ENCODE measurements at places on chromosomes 3 and 15.

GRCh38 chr3:145282505-145282904 is 878.5 kb downstream of the PLOD2 start:
- no peak for DNase-seq

- DNase-seq: no peak
Observed at GRCh38 chr3:77648664-77649063, 608.8 kb downstream of the ROBO2 start.

DNA sequence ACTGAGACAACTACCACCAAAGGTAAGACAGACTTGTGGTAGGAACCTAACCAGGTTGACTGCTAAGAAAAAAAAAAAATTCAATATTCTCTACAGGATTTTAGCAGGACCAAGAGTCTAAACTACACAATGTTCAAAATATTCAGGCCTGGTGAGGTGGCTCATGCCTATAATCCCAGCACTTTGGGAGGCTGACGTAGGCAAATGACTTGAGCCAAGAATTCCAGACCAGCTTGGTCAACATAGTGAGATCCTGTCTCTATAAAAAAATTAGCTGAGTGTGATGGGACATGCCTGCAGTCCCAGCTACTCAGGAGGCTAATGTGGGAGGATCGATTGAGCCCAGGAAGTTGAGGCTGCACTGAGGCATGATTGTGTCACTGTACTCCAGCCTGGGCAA is 341.6 kb upstream of the WNT5A start:
- DNase-seq: no peak

DNA sequence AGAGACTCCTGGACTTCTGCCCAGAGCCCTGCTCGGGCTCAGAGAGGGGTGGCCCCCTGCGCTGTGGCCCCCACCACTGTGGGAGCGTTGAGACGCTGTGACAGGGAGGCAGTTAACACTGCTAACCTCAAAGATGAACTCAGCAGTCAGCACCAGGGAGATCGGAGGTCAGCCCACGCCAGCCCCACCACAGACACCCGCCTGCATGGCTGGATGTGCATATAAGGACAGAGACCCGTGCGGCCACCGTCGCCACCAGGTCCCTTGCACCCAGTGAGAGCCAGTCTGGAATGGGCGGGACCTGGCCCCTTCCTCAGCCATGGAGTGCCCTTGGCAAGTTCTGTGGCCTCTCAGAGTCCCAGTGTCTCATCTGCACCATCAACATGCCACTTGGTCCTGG is 48.5 kb upstream of the FURIN start:
- no peak for DNase-seq

GRCh38 chr3:15647611-15648167 is 46.1 kb downstream of the BTD start:
- no peak for DNase-seq

DNA sequence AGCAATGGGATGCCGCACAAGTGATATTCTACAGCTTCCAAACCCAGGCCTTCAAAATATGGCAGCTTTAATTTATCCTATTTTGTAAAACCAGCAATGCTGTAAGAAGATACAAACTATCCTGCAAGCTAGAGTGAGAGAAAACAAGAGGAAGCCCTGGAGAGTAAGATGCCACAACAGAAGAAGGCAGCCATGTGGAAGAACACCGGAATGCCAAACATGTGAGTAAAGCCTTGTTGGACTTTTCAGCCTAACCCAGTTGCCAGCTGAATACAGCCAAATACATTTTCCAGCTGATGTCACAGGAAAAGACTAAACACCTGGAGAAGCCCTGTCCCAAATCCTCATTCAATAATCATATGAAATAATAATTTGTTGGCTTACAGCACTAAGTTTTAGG is 1115.1 kb upstream of the CADM2 start:
- DNase-seq: no peak

DNA sequence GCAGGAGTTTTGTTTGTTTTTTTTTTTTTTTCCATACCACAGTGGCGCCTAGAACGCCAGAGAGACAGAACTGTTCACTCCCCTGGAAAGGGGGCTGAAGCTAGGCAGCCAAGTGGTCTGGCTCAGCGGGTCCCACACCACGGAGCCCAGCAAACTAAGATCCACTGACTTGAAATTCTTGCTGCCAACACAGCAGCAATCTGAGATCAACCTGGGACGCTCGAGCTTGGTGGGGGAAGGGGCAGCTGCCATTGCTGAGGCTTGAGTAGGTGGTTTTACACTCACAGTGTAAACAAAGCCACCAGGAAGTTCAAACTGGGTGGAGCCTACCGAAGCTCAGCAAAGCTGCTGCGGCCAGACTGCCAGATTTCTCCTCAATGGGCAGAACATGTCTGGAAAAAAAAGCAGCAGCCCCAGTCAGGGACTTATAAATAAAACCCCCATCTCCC is 29.8 kb downstream of the SPICE1 start:
- DNase-seq: no peak

DNA sequence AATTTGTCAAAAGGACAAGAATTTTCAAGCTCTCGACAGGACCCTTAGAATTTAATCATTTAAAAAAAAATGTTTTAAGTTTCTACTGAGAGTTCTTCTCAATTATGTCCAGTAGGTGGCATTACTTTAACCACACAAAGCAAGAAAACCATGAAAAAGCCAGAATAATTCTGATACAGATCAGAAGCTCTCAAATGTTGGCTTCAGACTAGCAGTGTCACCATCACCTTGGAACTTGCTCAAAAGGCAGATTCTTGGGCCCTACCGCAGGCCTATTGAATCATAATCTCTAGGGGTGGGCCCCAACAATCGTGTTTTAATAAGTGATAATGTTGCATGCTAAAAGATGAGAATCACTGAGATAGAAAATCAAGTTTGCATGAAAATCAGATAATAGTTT is 99.5 kb upstream of the KCNMB2 start:
- no peak for DNase-seq

DNA sequence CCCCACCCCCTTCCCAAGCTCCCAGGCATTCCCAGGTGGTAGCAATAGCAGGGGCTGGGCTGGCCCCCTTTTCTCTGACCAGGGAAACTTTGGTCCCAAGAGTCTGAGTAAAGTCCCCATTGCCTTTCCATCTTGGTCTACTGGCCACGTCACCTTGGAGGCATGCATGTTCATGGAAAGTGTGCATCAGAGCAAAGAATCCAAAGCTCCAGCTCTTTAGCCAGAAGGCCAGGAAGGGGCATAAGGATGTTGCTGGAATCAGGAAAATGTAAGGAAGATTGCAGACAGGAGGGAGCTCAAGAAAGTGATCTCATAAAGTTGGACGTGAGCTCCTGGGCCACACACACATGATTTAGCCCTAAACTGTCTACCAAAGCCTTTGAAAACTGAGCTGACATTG is 63.6 kb downstream of the KBTBD12 start:
- DNase-seq: no peak

- DNase-seq: no peak
Observed at GRCh38 chr15:37788767-37789396, 145.6 kb upstream of the TMCO5A start.

DNA sequence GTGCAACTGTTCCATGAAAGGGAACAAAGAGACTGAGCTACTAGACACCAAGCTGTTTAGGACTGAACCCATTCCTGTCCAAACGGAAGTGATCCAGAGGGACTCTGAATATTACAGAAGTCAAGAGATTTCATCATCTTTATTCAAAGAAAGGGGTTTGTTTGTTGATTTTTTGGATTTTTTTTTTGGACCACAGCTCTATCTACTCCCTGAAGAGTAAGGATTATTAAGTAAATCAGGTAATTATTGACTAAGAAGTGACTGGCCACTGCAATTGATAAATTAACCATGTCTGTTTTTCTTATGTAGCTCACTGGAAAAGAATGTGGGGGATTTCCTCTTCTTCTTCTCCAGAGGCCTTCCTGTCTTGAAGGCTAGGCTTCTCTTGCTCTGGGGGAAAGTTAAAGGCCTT is 146.6 kb upstream of the TPM1 start:
- DNase-seq: no peak

DNA sequence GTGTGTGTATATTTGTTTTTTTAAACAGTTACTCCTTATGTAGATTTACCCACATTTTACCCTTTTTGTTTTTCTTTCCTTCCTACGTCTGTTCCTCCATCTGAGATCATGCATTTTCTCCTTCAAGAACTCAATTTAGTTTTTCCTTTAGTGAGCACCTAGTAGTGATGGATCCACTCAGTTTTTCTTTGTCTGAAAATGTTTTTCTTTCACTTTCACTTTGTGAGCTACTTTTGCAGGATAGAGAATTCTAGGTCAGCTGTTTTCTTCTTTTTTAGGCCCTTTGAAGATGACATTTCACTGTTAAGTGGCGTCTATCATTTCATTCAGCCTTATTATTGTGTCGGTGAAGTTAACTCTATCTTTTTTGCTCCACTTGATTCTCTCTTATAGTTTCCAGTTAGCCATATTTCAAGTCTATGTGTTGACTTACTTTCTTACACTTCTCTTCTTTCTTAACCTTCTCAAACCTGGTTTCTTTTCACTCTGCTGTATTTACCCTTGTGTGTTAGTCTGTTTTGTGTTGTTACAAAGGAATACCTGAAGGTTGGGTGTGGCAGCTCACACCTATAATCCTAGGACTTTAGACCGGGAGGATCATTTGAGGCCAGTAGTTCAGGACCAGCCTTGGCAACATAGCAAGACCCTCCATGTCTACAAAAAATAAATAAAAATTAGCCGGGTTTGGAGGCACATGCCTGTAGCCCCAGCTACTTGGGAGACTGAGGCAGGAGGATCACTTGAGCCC is 55.8 kb downstream of the PRKCI start:
- no peak for DNase-seq

- no peak for DNase-seq
Observed at GRCh38 chr3:174062923-174063322, 665.4 kb downstream of the NLGN1 start.
